ENCODE measurements at places on chromosomes 1 and 21.

GRCh38 chr1:176559474-176559873 lies 96.5 kb downstream of the PAPPA2 start:
- no peak for DNase-seq

DNA sequence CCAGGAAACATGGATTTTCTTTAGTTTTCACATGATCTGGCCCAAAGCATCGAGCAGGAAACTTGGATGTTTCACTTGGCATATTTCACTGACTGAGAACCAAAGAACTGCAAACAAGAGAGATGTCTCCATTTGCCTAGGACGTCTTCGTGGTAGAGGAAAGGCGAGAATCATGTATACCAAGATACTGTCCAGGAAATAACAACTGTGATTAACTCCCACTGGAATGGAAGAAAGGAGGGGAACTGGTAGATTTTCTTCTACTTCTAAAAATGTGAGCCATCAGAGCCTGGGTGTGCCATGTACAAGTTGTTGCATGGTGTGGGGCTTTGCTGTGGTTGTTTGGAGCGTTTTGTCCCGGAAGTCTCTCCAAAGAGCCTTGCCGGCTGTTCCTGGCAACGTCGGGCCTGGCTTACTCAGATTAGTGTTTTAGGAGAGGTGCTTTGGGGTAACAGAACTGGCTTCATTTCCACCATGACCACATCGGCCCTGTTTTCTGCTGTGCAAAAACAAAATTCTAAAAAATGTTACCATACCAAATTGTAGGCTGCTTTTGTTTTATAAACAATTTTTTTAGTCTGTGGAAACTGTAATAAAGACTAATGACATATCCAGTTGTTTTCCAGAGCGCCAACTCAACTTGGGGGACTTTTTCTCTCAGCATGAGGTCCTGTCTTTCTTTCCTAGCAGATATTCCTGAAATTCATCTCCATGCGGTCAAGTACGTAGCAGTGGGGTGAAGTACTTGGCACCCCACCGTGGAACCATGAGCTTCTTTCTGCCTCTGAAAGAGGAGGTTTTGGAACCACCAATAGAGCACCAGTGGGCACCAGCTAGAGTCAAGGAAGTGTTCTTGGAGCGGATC lies 118.3 kb downstream of the TM2D1 start:
- DNase-seq, result no peak

GRCh38 chr1:30535595-30536325 lies 187.6 kb downstream of the MATN1 start:
- no peak for DNase-seq

- DNase-seq, result no peak
Measured at GRCh38 chr1:32816676-32817158, 441 bp downstream of the YARS1 start.

DNA sequence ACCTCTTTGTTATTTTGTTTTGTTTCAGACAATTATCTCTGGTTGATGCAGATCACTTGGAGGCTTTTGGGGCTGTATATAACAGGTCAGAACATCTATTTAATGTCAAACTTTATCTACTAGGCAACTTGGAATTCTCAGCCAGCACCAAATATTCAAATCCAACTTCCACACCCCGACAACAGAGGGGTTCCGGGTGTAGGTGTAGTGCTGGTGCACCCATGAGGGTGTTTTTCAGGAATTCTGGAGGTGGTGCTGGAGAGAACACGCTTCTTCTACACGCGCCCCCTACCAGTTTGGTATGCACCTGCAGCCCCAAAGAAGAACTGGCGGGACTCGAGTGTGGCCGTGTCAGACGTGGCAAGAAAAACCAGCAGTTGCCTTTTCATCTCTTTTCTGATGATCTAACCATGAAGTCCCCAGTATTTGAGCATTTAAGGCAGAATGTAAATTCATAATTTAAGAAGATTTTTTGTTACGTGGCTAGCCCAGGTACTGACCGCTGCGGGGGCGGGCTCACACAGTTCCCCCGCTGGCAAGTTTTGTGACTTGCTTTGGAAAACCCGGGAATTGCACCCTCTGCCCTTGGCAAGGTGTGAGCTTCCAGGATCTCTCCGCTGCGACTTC lies 462 bp upstream of the TLCD4 start:
- DNase-seq, result peak; percentile 27

GRCh38 chr1:33527934-33528333 lies 55.5 kb downstream of the ZSCAN20 start:
- no peak for DNase-seq

- no peak for DNase-seq
Measured at GRCh38 chr1:53410100-53410541, 49.1 kb upstream of the DMRTB1 start.

GRCh38 chr21:37564924-37565529 lies 198.5 kb downstream of the DYRK1A start:
- DNase-seq, result no peak

- DNase-seq, result no peak
Measured at GRCh38 chr21:31260790-31261189, 83.3 kb downstream of the TIAM1 start.

DNA sequence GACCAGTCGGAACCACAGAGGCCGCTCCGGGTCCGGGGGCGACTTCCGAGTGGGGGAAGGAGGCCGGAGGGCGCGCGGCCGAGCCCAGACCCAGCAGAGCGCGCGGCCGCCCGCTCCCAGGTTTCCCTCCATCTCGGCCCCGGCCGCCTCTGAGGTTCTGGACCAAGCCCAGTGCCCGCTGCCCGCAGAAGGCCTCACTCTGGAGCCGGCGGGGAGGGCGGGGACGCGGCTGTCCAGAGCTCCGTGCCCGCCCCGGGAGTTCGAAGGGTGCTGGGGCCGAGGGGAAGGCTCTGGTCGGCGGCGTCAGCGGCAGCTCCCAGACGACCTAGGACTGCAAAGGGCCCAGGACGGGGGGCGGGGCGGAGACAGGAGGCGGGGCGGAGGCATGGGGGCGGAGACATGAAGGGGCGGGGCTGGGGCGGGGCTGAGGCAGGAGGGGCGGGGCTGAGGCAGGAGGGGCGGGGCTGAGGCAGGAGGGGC lies 48.0 kb upstream of the SLC19A1 start:
- DNase-seq, result peak; percentile 64

GRCh38 chr1:13764588-13765332 lies 64.8 kb downstream of the PRDM2 start:
- no peak for DNase-seq

DNA sequence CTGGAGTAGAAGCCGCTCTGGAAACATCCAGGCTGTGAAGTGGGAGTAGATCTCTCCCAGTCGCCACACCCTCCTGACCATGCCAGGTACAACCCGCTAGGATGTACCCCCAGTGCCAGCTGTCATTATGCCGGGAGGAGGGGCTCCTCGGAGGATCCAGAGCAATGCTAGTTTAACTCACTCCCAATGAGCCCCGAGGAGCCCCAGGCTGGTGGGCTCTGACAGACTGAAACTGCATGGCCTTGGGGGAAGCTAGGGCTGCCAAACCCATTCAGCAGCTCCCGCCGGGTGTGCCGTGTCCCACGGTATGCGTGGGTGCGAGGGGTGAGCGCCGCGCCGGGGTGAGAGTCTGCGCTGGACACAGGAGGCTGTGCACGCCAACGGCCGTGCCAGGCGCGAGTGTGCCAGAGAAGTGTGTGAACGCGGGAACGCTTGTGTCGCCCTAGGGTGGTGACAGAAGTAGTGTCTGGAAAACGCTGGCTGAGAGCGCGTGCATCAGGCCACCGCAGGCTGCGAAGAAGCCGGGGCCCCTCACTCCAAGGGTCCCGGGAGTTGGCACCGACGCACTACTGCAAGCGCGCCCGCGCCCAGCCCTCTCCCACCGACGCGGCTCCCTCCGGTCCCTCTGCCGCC lies 177.1 kb upstream of the EDN2 start:
- peak; percentile 41 for DNase-seq

DNA sequence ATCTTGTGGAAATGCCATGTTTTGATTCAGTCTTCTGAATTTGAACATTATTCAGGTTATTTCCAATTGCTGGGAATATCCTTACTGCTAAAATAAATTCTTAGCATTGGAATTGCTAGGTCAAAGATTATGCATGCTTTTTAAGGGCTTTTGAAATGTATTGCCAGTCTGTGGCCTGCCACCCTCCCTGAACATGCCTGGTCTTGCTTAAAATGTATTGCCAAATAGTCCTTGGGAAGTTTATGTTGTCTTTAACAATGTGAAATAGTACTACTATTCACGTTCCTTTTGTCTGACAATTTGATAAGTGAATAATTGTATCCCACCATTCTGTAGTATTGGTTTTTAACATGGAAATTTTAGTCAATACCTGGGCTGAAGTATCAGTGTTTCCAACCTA lies 13.6 kb downstream of the TARDBP start:
- DNase-seq, result no peak

GRCh38 chr1:208917723-208918122 lies 665.8 kb upstream of the CAMK1G start:
- no peak for DNase-seq

DNA sequence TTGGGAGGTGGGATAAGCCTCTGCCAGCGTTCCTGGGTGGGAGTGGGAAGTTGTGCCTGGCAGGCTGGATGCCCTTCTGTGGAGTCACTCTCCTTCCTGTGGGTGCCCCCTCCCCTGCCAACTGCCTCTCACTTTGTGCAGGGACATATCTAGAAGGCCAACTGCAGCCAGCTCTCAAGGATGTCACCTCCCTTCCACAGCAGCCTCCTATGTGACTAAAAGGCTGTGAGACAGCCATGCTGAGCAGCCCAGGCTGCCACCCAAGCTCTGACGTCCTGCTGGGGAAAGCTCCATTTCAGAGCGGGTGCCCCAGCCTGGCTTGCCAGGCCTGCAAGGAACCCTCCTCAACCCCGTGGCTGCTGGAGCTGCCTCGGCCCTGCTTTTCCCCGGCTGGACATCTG lies 19.6 kb upstream of the SLC26A9 start:
- no peak for DNase-seq

DNA sequence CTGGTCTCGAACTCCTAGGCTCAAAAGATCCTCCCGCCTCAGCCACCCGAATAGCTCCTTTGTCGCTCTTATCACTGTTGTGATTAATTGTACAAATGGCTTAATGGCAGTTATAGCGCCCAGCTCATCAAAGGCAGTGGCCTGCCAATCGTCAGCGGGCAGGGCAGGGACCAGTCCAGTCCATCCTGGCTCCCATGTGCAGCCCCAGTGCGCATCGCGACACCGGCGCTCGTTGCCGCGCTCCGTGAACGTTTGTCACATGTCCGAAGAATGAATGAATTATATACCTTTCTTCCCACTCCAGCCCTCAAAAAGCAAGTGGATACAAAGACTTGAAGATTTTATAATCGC lies 18.4 kb downstream of the MTX1 start:
- no peak for DNase-seq

All from stimulated activated CD4-positive, alpha-beta T cell treated with anti-CD3 and anti-CD28 coated beads, Interleukin-4, amount 100 ng/mL, for 4 hours (primary cell).